ENCODE measurements at places on chromosomes 6 and 20. TPM values are rescaled to one million over a fixed set of nuclear protein-coding genes. Genes with fewer than 3 reads are reported as not detected.

GRCh38 chr6:75221116-75221515 lies 15.3 kb upstream of the COL12A1 start:
- no peak overlapping the region for H3K4me3 ChIP-seq
- H3K27ac ChIP-seq = no peak overlapping the region
- H3K4me1 ChIP-seq = peaks cover 15% of the 10 kb centered on the region
- no peaks in the 10 kb centered on the region for H3K36me3 ChIP-seq
- H3K27me3 ChIP-seq = no peaks in the 10 kb centered on the region
- DNase-seq = no peak

GRCh38 chr6:10722570-10722819 lies 375 bp upstream of the TMEM14C start:
- H3K36me3 ChIP-seq = peaks cover 7% of the 10 kb centered on the region
- peak overlapping the region; percentile 99 for H3K27ac ChIP-seq
- H3K27me3 ChIP-seq = no peaks in the 10 kb centered on the region
- H3K4me3 ChIP-seq = peak overlapping the region; percentile 97

GRCh38 chr6:163332575-163332974 lies 81.9 kb upstream of the QKI start:
- no peaks in the 10 kb centered on the region for H3K27me3 ChIP-seq
- no peaks in the 10 kb centered on the region for H3K4me1 ChIP-seq
- DNase-seq = no peak
- no peaks in the 10 kb centered on the region for H3K36me3 ChIP-seq

DNA sequence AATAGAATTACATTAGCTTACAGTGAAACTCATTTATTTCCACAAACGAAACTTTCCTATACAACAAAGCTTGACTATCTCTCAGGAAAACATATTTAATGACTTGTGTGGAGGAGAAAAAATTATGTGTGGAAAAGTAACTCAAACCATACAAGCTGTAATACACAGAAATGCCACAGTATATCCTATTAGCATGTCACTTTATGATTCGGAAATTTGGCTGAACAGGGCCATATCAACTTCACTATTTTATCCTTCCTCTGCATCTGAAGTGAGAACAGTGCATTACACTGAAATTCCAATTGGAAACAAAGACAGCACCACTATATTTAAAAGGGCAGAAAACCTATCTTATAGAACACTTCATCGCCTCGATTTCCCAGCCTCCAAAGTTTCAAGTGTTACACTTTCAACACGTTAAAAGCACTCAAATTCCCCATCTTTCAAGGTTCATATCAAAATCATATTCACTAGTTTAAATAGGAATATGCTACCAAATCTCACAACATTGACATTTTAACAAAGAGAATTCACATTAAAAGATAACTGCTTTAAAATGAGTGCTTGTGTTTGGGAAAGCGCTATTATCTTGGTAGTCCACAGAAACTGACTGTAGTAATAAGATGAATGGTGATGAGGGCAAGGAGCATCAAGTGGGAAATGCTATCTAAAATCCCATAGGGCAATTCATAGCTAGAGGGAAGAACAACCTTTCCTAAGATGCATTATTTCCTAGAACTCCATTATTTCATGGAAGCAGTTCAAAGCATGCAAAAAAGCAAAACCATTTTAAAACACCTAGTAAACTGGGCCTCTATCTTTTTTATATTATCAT lies 1.8 kb downstream of the REV3L start:
- peak overlapping the region; percentile 96 for H3K4me3 ChIP-seq
- peak overlapping the region; percentile 98 for H3K27ac ChIP-seq
- DNase-seq = no peak

GRCh38 chr6:56689663-56690062 lies 47.0 kb upstream of the DST start:
- peaks cover 28% of the 10 kb centered on the region for H3K4me1 ChIP-seq

Gene NKAIN4
- 18.4 TPM for total RNA-seq

Gene RGL2
- 108 TPM for total RNA-seq

Gene MAS1
- not detected for total RNA-seq

Gene ECT2L
- total RNA-seq = 0.40 TPM

Gene TREM2
- total RNA-seq = not detected

Gene BTN1A1
- 0.11 TPM for total RNA-seq

Gene EXOC2
- total RNA-seq = 22.9 TPM

Gene MDFI
- total RNA-seq = 148 TPM
